ENCODE measurements at places on chromosomes 1 and 21. TPM values are rescaled to one million over a fixed set of nuclear protein-coding genes. Genes with fewer than 3 reads are reported as not detected.

The SLAMF8 gene
- not detected for total RNA-seq

The ATP6V1G3 gene
- total RNA-seq = not detected

The RYR2 gene
- not detected for total RNA-seq

The MIXL1 gene
- not detected for total RNA-seq

The B4GALT2 gene
- 70.5 TPM for total RNA-seq

The COL6A1 gene
- 790 TPM for total RNA-seq

The CACNA1S gene
- not detected for total RNA-seq

The RGS16 gene
- total RNA-seq = 0.87 TPM

The PTGER3 gene
- 0.13 TPM for total RNA-seq

The EXOSC10 gene
- total RNA-seq = 36.9 TPM

The ETS2 gene
- total RNA-seq = 136 TPM

The ZNF648 gene
- total RNA-seq = not detected

The ACKR1 gene
- not detected for total RNA-seq

The TMEM52 gene
- not detected for total RNA-seq
